NCI-H524 (cell line): ENCODE measurements at places on chromosomes 2 and 18.

- no peak for DNase-seq
Measured at GRCh38 chr2:139918982-139919381, 1138.8 kb upstream of the NXPH2 start.

DNA sequence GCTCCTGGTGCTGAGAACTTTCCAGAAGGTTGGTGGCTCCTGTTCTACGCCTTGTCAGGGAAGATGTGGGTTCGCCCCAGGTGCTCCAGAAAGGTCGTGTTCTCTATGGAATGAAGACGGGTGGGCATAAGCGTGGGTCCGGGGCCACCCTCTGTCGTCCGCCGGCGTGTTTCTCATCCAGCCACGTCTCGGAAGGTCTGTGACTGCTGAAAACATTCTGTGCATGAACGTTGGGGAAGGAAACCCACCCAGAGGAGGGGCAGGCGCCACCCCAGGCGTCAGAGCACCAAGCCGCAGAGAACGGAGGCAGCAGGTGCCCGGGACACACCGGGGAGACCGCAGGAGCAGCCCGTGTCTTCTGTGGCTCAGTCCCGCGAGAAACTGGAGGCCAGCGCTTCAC lies 118.2 kb downstream of the RTP5 start:
- DNase-seq, result no peak

DNA sequence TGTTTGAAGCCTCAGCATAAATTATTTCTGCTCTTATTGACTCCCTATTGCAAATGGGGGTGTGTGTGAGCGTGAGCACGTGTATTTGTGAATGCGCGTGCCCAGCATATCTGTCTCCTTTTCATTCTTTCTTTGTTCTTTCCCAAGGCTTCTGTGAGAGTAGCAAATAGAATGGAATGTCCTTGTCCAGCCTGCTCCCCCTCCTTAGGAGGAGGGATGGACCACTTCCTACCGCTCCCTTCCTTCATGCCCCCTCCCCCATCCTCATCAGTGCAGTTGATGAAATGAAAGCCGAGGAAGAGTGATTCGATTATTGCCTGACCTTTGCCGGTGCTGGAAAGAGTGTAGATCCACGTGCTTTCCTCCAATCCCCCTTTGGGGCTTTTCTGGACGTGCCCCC lies 102.0 kb downstream of the CPO start:
- DNase-seq, result no peak

GRCh38 chr18:43681661-43682060 lies 404.4 kb upstream of the SYT4 start:
- DNase-seq, result no peak

DNA sequence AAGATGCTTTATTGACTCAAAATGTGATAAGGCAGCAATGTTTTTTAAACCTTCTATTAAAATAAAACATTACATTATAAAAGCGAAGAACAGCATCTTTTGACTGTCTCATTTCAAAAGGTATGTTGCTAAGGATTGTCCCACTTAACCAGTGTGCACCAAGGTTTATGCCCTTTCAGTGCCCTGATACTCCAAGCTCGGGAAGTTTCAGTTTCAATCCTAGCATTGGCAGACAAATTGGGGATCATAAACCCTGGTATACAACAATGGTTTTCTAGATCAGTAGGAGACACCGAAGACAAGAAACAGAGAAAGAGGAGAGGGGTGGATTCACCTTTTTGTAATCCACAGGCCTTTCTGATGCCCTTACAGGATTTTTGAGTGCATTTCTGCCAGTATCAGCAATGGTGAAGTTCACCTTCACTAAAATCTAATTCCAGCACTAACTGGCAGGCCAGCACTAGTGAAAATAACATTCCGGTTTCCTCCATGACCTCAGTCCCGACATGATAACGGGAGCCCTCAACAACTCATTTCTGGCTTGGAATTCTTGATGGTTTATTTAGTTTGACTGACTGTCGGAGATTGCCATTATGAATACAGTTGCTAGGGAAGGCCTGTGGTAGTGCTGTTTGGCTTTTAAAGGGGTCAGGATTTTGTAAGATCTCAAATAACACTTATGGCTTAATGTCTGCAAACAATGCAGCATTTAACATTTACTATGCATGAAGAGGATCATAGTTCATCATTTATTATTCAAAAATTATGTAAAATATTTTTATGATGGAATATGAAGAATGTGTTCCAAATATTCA lies 33.3 kb upstream of the FIGN start:
- DNase-seq, result no peak
